ENCODE measurements at places on chromosomes 5 and 9. TPM values are rescaled to one million over a fixed set of nuclear protein-coding genes. Genes with fewer than 3 reads are reported as not detected.

CKMT2 gene
- not detected for total RNA-seq

CERCAM gene
- total RNA-seq, result 109 TPM

DNA sequence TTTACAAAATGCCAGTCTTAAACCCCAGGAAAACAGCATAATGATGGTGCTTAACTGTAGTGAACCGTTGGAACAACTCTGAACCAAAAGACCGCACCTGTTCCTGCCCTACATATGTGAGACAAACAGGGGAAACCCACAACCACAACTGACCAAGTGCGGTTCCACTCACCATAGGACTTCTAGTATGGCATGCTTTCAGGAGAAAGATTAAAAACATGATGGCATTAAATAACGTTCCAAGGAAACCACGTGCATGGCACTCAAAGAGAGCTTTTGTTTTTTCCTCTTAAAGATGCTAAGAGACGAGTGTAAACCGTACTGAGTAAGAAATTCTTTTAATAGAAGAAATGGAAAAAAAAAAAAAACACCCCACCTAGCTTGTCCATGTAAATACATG is 119.8 kb downstream of the SSBP2 start:
- no peak for DNase-seq

DNA sequence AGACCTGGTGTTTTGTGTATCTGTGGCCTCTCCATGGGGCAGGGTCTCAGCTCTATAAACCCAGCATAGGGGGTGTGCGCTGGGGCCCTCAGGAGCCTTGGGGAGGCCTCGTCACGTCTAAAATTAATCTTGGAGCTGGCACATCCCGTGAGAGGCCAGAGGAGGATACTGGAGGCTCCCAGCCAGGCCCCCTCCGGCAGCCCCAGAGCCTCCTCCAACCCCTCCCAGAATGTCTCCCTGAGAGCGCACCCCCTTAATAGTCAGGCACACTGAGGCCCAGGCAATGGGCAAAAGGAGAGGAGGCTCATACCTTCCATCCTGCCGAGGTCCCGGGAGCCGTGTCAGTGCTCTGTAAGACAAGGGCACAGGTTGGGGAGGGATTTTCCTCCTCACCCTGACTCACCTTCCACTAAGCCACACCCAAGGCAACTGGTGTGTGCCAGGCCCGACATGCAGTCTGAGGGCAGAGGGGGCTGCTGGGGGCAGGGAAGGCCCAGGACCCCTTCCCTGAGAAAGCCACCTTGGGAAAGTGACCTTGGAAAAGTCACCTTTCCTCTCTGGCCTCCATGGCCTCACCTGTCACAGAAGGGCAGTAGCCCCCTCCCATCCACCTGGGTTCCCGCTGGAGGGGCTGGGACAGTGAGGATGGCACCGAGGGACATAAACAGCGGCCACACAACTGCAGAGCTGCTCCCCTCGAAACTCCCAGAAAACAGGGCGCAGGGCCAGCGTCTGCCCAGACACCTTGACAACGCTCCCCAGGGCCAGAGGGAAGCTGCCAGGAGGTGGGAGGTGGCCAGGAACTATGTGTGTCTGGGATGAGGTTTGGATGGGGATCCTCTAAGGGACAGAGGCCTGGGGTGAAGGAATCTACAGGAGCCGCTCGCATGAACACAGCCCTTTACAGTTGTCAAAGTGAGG is 2.9 kb downstream of the AK1 start:
- DNase-seq, result no peak

GRCh38 chr5:179720222-179720621 is 12.4 kb upstream of the MAML1 start:
- DNase-seq, result no peak

Data from fibroblast of the aortic adventitia (primary cell).